Epithelial cell of alveolus of lung (primary cell): ENCODE measurements at places on chromosomes 6 and 20. TPM values are rescaled to one million over a fixed set of nuclear protein-coding genes. Genes with fewer than 3 reads are reported as not detected.

FOXO3 gene
- total RNA-seq, result 35.6 and 62.0 TPM in 2 replicates

PKIB gene
- 1.9 and 2.6 TPM in 2 replicates for total RNA-seq

BIRC7 gene
- not detected in 2 replicates for total RNA-seq

UBE3D gene
- total RNA-seq, result 5.9 and 8.6 TPM in 2 replicates

DACT2 gene
- 0.39 TPM in 1 of 2 replicates, not detected in the other for total RNA-seq

PRL gene
- not detected in 2 replicates for total RNA-seq

TRAPPC3L gene
- not detected in 2 replicates for total RNA-seq

DDRGK1 gene
- total RNA-seq, result 34.6 and 73.9 TPM in 2 replicates

SLC35B3 gene
- 14.6 and 19.4 TPM in 2 replicates for total RNA-seq

MGME1 gene
- total RNA-seq, result 7.9 and 12.5 TPM in 2 replicates

KCNG1 gene
- total RNA-seq, result 12.5 and 208 TPM in 2 replicates

CST5 gene
- total RNA-seq, result 0.13 TPM in 1 of 2 replicates, not detected in the other

PXDC1 gene
- total RNA-seq, result 31.9 and 49.4 TPM in 2 replicates

C6orf15 gene
- total RNA-seq, result 0.65 TPM in 1 of 2 replicates, not detected in the other

MPIG6B gene
- total RNA-seq, result not detected in 2 replicates

B3GAT2 gene
- total RNA-seq, result under 0.01 TPM in 1 of 2 replicates, not detected in the other

TPD52L1 gene
- total RNA-seq, result 0.96 and 5.2 TPM in 2 replicates

CD40 gene
- 7.3 and 13.1 TPM in 2 replicates for total RNA-seq

CALHM5 gene
- total RNA-seq, result 2.3 and 4.0 TPM in 2 replicates

KLHDC3 gene
- 90.9 and 103 TPM in 2 replicates for total RNA-seq

TMEM200A gene
- 5.0 and 30.8 TPM in 2 replicates for total RNA-seq

ZBTB22 gene
- 17.6 and 20.3 TPM in 2 replicates for total RNA-seq

SLC35D3 gene
- 0.08 TPM in 1 of 2 replicates, not detected in the other for total RNA-seq

SNTA1 gene
- total RNA-seq, result 12.4 and 13.5 TPM in 2 replicates

SLA2 gene
- total RNA-seq, result not detected in 2 replicates

C20orf202 gene
- total RNA-seq, result not detected in 2 replicates

IPCEF1 gene
- total RNA-seq, result 0.08 TPM in 1 of 2 replicates, not detected in the other

CCN5 gene
- 5.0 TPM in 1 of 2 replicates, not detected in the other for total RNA-seq

GLP1R gene
- total RNA-seq, result not detected in 2 replicates

NRSN1 gene
- total RNA-seq, result not detected in 2 replicates

MAP7 gene
- total RNA-seq, result 0.52 and 1.1 TPM in 2 replicates

CPNE5 gene
- total RNA-seq, result 0.26 TPM in 1 of 2 replicates, not detected in the other

CAGE1 gene
- under 0.01 TPM in 1 of 2 replicates, not detected in the other for total RNA-seq

PNLDC1 gene
- 0.16 TPM in 1 of 2 replicates, not detected in the other for total RNA-seq

SLC26A8 gene
- total RNA-seq, result not detected in 2 replicates

RAMACL gene
- total RNA-seq, result 0.26 and 0.96 TPM in 2 replicates

EBF4 gene
- 3.7 and 7.3 TPM in 2 replicates for total RNA-seq

KIF6 gene
- total RNA-seq, result under 0.01 and 0.32 TPM in 2 replicates

PI16 gene
- total RNA-seq, result under 0.01 TPM in 1 of 2 replicates, not detected in the other

SCAF8 gene
- total RNA-seq, result 27.2 and 39.4 TPM in 2 replicates

PMEPA1 gene
- 16.0 and 16.4 TPM in 2 replicates for total RNA-seq

AMD1 gene
- total RNA-seq, result 47.9 and 62.3 TPM in 2 replicates

LY6G6D gene
- total RNA-seq, result not detected in 2 replicates

COL19A1 gene
- total RNA-seq, result 0.96 TPM in 1 of 2 replicates, not detected in the other

PHACTR3 gene
- 0.26 TPM in 1 of 2 replicates, not detected in the other for total RNA-seq

GNL1 gene
- 33.7 and 55.1 TPM in 2 replicates for total RNA-seq

GSS gene
- 29.9 and 69.7 TPM in 2 replicates for total RNA-seq

ZKSCAN3 gene
- 3.2 and 11.9 TPM in 2 replicates for total RNA-seq
